Endodermal cell (in vitro differentiated cells): ENCODE measurements at places on chromosomes 7 and 10. TPM values are rescaled to one million over a fixed set of nuclear protein-coding genes. Genes with fewer than 3 reads are reported as not detected.

- no peaks in the 10 kb centered on the region for H3K4me1 ChIP-seq
- H3K36me3 ChIP-seq = no peaks in the 10 kb centered on the region
- H3K4me3 ChIP-seq = no peak overlapping the region
- H3K27ac ChIP-seq = no peak overlapping the region
- DNase-seq = no peak
These were observed 411.8 kb upstream of the FOXK1 start for GRCh38 chr7:4270268-4270667.

DNA sequence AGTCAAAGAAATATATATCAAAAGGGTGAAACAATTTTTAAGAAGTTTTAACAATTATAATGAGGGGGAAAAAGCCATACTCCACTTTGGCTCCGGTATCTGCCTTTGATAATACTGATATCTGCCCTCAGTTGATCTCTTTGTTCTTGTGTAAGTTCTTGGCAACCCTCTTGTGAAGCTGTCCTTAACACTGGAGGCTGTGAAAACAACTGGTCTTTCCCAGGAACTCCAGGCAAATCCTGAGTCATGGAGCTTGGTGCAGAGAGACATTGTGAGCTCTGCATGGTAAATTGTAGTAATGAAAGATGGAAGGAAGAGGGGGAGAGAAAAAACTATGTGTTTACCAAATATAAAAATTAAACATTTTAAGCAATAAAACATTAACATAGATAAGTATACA lies 11.9 kb upstream of the ERVW-1 start:
- H3K27ac ChIP-seq = no peak overlapping the region
- peaks cover 82% of the 10 kb centered on the region for H3K36me3 ChIP-seq
- peaks cover 17% of the 10 kb centered on the region for H3K4me1 ChIP-seq
- H3K27me3 ChIP-seq = no peaks in the 10 kb centered on the region

Gene FKBP9
- total RNA-seq = 67.4 to 68.4 TPM (median 68.0 TPM) in 3 replicates

- H3K4me3 ChIP-seq = no peak overlapping the region
- H3K27ac ChIP-seq = no peak overlapping the region
- no peaks in the 10 kb centered on the region for H3K27me3 ChIP-seq
- H3K4me1 ChIP-seq = peaks cover 3% of the 10 kb centered on the region
- DNase-seq = no peak
These were observed 165.4 kb downstream of the ADAM12 start for GRCh38 chr10:126222736-126223511.

DNA sequence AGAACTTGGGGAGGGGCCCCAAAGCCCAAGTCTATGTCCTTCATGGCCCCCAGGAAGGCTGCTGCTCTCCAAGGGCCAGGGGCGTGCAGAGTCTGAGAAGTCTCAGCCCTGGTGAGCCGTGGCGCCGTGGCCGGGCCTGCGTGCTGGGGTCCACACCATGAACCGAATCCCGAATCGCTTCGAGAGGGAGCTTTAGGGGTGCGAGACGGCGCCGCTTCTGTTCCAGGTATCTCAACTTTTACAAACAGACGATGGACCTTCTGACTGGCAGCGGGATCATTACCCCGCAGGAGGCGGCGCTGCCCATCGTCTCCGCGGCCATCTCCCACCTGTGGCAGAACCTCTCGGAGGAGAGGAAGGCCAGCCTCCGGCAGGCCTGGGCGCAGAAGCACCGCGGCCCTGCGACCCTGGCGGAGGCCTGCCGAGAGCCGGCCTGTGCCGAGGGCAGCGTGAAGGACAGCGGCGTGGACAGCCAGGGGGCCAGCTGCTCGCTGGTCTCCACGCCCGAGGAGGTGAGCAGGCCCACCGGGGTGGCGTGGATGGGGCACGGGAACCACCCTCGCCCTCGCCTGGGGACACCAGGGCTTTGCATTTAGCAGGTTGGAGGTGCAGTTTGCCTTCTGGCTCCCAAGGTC lies 12.7 kb downstream of the STRA8 start:
- no peaks in the 10 kb centered on the region for H3K4me1 ChIP-seq
- H3K36me3 ChIP-seq = no peaks in the 10 kb centered on the region
- H3K27me3 ChIP-seq = no peaks in the 10 kb centered on the region
